ENCODE measurements at places on chromosomes 5 and 9. TPM values are rescaled to one million over a fixed set of nuclear protein-coding genes. Genes with fewer than 3 reads are reported as not detected.

DNA sequence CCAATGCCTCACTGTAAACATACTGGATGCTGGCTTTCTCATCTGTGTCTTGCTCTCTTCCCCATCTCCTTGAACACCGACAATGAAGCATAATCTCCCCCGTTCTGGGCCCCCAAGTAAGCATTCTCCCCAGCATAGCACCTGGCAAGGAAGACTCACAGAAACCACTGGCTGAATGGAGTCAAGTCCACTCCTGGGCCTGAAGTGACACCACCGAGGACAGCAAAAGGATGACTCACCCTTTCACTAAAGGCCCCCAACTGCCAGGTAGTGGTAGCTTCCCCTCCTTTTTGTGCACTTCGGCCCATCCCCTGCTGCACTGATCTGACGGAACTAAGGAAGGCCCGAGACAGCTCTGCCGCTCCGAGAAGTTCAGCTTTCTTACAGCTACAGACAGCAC lies 9.4 kb downstream of the VDAC1 start:
- H3K27me3 ChIP-seq = no peaks in the 10 kb centered on the region
- H3K4me3 ChIP-seq = no peak overlapping the region
- H3K27ac ChIP-seq = no peak overlapping the region
- H3K4me1 ChIP-seq = peaks cover 19% of the 10 kb centered on the region

DNA sequence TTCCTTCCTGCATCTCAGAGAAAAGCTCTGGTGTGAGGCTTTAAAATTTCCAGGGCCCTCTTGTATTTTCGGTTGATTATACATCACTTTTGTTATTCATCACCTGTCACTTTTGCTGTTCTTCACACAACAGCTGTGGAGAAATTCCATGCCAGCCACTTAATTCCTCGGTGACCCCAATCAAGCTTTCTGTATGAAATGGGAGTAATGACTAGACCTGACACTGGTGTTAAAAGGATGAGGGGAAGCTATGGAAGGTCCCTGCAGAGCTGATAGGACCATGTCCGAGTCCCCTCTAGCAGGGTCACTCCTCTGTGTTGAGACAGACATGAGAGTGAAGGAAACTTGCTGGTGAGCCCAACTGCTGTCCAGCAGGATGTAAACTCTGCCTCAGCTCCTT lies 59.7 kb downstream of the GPR21 start:
- H3K4me1 ChIP-seq = peaks cover 3% of the 10 kb centered on the region
- H3K27ac ChIP-seq = no peak overlapping the region
- no peaks in the 10 kb centered on the region for H3K36me3 ChIP-seq
- H3K27me3 ChIP-seq = no peaks in the 10 kb centered on the region
- H3K4me3 ChIP-seq = no peak overlapping the region

GRCh38 chr9:14103115-14103514 lies 210.8 kb downstream of the NFIB start:
- no peak overlapping the region for H3K27ac ChIP-seq
- peaks cover 1% of the 10 kb centered on the region for H3K4me1 ChIP-seq
- H3K36me3 ChIP-seq = no peaks in the 10 kb centered on the region
- DNase-seq = no peak

DNA sequence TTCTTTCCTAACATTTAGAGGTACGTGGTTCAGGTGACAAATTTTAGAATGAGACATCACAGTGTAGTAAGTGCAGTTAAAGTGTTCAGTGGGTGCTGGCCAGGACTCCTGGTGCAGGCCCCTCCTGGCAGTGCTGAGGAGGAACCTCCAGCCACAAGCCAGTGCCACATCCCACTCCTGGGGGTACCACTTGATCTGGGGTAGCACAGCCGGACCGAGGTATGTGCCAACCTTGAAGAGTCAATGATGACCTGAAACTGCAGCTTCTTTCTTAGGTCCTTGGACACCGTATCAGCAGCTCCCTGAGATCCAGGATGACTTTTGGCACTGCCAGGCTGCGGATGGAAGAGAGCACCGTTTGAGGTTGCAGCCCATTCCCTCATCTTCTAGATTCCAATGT lies 310.4 kb upstream of the IRX4 start:
- no peaks in the 10 kb centered on the region for H3K36me3 ChIP-seq
- H3K4me3 ChIP-seq = no peak overlapping the region
- H3K4me1 ChIP-seq = no peaks in the 10 kb centered on the region
- no peaks in the 10 kb centered on the region for H3K27me3 ChIP-seq

GRCh38 chr5:111779922-111780292 lies 22.9 kb upstream of the NREP start:
- DNase-seq = no peak
- no peaks in the 10 kb centered on the region for H3K27me3 ChIP-seq
- no peak overlapping the region for H3K27ac ChIP-seq
- H3K4me1 ChIP-seq = no peaks in the 10 kb centered on the region

- H3K4me1 ChIP-seq = no peaks in the 10 kb centered on the region
- no peaks in the 10 kb centered on the region for H3K27me3 ChIP-seq
- H3K27ac ChIP-seq = no peak overlapping the region
- no peak overlapping the region for H3K4me3 ChIP-seq
- no peak for DNase-seq
These were observed 27.6 kb upstream of the PSD2 start for GRCh38 chr5:139767960-139768359.

DNA sequence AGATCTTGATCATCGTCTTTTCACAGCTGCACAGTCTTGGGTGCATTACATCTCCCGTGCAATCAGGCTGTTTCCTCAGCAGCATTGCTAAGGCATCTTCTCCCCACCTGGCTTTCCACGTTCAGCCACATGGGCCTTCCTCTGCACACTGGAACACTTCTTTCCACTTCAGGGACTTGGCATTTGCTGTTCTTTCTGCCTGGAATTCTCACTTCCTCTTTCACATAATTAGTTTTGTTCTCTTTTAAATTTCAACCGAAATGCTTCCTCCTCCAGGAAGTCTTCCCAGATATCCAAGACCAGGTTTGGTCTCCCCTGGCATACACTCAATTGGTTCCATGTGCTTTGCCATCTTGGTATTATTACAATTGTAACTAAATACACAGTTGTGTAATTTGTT lies 43.8 kb downstream of the WHRN start:
- peaks cover 4% of the 10 kb centered on the region for H3K4me1 ChIP-seq
- H3K4me3 ChIP-seq = no peak overlapping the region
- no peak overlapping the region for H3K27ac ChIP-seq
- no peaks in the 10 kb centered on the region for H3K27me3 ChIP-seq
- DNase-seq = no peak
- H3K36me3 ChIP-seq = no peaks in the 10 kb centered on the region

DNA sequence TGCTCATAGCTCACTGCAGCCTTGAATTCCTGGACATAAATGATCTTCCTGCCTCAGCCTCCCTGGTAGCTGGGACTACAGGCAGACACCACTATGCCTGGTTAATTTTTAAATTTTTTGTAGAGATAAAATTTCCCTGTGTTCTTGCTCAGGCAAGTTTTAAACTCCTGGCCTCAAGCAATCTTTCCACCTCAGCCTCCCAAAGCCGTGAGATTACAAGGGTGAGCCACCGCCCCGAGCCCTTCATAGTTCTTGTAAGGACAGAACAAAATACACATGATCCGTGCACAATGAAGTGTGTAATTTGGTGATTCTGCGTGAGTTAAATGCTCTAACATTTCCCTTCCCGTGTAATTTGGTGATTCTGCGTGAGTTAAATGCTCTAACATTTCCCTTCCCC lies 27.7 kb upstream of the MYO10 start:
- no peak overlapping the region for H3K27ac ChIP-seq
- no peak overlapping the region for H3K4me3 ChIP-seq
- no peaks in the 10 kb centered on the region for H3K36me3 ChIP-seq
- no peaks in the 10 kb centered on the region for H3K27me3 ChIP-seq

DNA sequence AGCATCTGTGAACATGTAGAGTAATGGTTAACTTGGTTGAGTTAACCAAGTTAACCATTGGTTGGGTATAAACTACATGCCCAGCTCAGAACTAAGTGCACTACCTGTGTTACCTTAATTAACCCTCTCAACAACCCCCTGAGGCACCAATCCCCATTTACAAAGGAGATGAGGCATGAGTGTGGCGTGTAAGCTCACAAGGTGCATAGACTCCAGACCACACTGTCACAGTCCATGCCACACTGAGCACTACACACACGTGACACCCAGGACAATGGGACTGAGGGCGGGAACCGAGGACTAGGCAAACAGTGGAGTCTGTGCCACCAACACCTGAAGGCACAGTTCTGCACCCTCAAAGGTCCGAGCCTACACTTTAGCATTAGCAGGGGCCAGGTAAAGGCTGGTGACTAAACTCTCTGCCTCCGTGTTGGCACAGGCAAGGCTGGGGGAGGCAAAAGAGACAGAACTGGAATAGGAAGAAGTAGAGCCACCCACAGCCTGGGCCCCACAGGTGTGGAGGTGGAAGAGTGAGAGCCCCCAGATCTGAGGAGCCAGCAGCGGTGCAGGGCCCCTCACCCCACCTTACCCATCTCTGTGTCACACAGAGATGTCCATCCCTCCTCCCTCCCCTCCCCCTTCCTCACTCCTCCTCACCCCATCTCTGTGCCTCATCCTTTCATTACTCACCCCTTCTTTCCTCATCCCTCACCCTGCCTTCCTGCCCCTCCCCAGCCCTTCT lies 2.2 kb upstream of the DNAJB5 start:
- H3K27ac ChIP-seq = no peak overlapping the region
- no peaks in the 10 kb centered on the region for H3K36me3 ChIP-seq
- H3K4me3 ChIP-seq = no peak overlapping the region
- no peak for DNase-seq
- H3K27me3 ChIP-seq = no peaks in the 10 kb centered on the region

DNA sequence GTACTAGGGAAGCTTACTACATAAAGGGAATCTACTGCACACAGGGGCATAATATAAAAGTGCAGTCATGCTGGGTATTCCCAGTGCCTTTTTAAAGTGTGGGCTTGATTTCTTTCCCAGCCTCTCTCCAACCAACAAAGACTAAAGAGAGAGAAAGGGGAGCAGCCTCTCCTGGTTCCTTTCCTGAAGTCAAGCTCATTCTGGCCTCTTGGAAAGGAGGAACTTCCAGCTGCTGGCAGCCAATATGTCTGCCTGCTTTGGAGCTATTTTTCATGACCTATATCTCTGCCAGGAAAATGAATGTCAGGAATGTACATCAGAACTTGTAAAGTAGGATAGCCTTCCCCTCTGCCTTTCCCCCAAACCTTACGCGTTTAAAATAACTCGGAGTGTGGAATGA lies 57.1 kb downstream of the RAB3C start:
- no peaks in the 10 kb centered on the region for H3K36me3 ChIP-seq
- H3K27me3 ChIP-seq = no peaks in the 10 kb centered on the region
- H3K4me3 ChIP-seq = no peak overlapping the region
- DNase-seq = no peak

DNA sequence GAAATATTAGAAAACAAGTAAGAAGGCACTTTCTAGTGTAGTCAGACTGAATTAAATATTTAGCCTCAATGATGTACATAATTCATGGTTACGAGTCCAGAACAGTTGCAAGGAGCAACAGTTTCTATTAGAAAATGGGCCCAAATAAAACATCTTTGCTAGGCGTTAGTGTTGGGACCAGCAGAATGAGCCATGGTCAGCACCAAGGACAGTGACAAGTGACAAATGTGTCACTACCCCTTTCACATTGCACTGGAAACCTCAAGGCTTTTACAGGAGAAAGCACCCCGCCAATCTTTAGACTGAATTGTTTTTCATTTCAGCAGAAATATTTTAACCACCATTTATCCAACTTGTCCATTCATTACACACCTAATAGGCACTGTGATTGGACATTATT lies 301.3 kb upstream of the ADCY2 start:
- no peak for DNase-seq
- no peaks in the 10 kb centered on the region for H3K4me1 ChIP-seq
- no peak overlapping the region for H3K27ac ChIP-seq
- no peak overlapping the region for H3K4me3 ChIP-seq
- H3K36me3 ChIP-seq = no peaks in the 10 kb centered on the region

DNA sequence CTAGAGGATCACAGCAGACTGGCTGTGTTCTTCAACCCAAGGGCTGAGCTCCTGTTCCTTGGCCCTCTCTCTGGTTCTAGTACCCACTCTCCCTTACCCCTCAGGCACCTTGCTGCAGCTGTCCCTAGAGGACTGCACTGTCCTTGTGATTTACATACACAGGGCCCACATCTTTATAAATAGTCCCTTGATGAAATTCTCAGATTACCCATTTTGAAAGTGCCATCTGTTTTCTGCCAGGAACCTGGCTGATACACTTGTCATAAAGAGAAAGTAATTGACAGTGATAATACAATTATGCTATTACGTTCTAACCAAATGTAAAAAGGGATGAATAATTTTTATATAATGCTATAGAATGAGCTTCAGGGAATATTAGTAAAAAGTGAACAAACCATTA lies 16.5 kb upstream of the SPARC start:
- H3K4me3 ChIP-seq = no peak overlapping the region
- peaks cover 8% of the 10 kb centered on the region for H3K4me1 ChIP-seq
- no peak overlapping the region for H3K27ac ChIP-seq
- H3K27me3 ChIP-seq = no peaks in the 10 kb centered on the region
- no peak for DNase-seq

DNA sequence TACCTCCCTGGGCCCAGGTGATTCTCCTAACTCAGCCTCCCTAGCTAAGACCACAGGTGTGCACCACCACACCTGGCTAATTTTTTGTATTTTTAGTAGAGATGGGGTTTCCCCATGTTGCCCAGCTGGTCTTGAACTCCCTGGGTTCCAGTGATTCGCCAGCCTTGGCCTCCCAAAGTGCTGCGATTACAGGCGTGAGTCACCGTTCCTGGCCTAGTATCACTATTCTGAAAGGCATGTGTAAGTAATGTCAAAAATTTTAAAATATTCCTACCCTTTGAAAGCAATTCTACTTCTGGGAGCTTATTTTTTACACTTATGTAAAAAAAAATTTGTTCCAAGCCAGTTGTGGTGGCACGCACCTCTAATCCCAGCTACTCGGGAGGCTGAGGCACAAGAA lies 27.1 kb upstream of the TLE1 start:
- no peaks in the 10 kb centered on the region for H3K4me1 ChIP-seq
- no peak for DNase-seq

DNA sequence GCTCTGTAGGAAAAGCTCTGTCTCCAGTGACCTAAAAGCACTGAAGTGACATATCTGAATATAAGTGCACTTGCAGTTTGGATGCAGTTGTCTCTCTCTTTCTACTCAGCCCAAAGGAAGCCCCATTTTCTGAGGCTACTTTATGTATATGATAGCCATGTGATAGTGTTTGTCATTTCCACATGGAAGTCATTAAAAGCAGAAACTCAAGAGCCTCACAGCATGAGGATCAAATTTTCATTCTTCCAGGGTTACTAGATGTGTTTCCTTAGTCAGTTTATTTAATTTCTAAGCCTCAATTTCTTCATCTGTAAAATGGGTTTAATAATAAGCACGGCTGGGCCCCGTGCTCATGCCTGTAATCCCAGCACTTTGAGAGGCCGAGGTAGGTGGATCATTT lies 36.7 kb downstream of the RNF44 start:
- H3K36me3 ChIP-seq = no peaks in the 10 kb centered on the region
- no peak overlapping the region for H3K4me3 ChIP-seq
- no peaks in the 10 kb centered on the region for H3K27me3 ChIP-seq
- H3K27ac ChIP-seq = no peak overlapping the region

Gene LOX
- total RNA-seq = 6.9 TPM

Gene HINT2
- 16.4 TPM for total RNA-seq

Gene POU5F2
- 0.83 TPM for total RNA-seq

Gene ARHGEF28
- 33.3 TPM for total RNA-seq

Gene OMD
- total RNA-seq = 18.9 TPM

Gene CD274
- 1.5 TPM for total RNA-seq
